Fibroblast of gingiva (primary cell): ENCODE measurements at places on chromosomes 7 and 10.

- DNase-seq = no peak
Observed at GRCh38 chr10:11473128-11473760, 138.2 kb downstream of the USP6NL start.

- DNase-seq = no peak
Observed at GRCh38 chr7:74012842-74013249, 15.1 kb upstream of the ELN start.

GRCh38 chr10:11448190-11448544 is 163.3 kb downstream of the USP6NL start:
- no peak for DNase-seq

DNA sequence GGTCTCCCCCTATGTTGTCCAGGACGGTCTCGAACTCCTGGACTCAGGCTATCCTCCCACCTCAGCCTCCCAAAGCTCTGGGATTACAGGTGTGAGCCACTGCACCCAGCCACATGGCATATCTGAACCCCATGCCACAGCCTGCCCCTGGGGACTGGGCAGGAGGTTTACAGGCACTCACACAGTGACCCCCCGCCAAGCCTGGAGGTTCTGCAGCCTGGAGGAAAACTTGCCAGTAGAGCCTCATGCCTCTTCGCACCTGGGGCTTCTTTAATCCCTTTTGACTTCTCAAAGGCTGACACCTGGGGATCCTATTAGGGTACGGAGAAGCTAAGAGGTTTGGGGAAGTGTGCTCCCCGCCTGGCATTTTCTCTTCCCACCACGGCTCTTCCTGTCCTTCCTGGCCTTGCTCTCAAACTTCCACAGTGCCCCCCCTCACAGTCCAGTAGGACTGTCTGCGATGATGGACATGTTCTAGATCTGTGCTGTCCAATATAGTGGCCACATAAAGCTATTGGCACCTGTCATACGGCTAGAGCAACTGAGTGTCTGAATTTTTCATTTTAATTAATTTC is 11.4 kb upstream of the KCP start:
- DNase-seq = no peak

DNA sequence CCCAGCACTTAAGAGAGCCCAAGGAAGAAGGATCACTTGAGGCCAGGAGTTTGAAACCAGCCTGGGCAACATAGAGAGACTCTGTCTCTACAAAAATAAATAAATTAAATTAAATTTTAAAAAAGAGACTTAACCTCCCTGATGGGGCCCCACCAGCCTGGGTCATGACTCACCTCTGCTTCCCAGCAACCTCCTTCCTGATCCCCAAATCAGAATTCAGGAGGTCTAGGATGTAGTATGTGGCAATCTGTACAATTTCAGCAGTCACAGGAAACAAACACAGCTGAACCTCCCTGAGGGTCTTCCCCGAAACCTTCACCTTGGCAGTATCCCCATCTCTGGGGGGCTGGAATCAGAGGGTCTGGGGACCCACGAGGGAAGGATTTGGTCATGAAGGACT is 9.7 kb upstream of the PPP1R35 start:
- DNase-seq = no peak

GRCh38 chr10:95536017-95536416 is 25.2 kb downstream of the SORBS1 start:
- DNase-seq = no peak

DNA sequence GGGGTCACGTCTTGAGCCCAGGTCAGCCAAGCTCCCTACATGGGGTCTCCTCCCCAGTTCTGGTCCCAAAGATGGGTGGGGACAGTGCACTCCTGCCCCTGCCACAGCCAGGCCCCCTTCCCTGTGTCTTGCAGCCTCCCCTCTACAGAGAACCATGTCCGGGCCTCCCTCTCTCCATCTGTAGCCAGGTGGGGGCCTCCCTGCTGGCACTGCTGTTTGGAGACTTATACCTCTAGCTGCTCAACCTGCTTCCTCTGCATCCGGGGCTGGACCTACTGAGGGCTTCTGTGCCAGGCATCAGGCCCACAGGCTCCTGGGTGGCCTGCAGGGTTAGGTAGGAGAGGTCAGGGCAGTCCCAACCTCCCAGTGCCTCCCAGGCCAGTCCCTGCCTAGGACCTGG is 7.9 kb downstream of the SH2B2 start:
- no peak for DNase-seq

DNA sequence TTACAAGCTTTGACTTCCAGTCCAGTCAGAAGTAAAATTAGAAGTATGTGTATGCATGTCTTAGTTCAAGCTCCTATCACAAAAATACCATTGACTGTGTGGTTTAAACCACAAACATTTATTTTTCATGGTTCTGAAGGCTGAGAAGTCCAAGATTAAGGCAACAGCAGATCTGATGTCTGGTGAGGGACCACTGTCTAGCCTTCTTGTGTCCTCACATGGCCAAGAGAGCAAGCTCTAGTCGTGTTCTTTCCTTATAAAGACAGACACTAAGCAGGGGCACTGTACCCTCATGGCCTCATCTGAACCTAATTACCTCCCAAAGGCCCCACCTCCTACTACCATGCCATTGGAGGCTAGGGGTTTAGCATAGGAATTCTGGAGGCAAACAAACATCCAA is 41.3 kb upstream of the ARL4A start:
- DNase-seq = no peak
